ENCODE measurements at places on chromosomes 2 and 18. TPM values are rescaled to one million over a fixed set of nuclear protein-coding genes. Genes with fewer than 3 reads are reported as not detected.

PCGF1 gene
- 23.9 TPM for total RNA-seq

CD302 gene
- total RNA-seq, result 4.4 TPM

SLC38A11 gene
- total RNA-seq, result not detected

C2orf15 gene
- not detected for total RNA-seq

PFN4 gene
- total RNA-seq, result not detected

TM4SF20 gene
- total RNA-seq, result not detected

TNS1 gene
- total RNA-seq, result 17.6 TPM

NPAS2 gene
- 0.07 TPM for total RNA-seq

LCT gene
- not detected for total RNA-seq

DIS3L2 gene
- 17.2 TPM for total RNA-seq

INO80C gene
- 8.5 TPM for total RNA-seq

KIF5C gene
- total RNA-seq, result 0.13 TPM

PTRHD1 gene
- total RNA-seq, result 32.1 TPM

WNT10A gene
- total RNA-seq, result not detected

DAW1 gene
- 8.5 TPM for total RNA-seq

TFPI gene
- total RNA-seq, result 15.0 TPM

NETO1 gene
- total RNA-seq, result not detected

GPAT2 gene
- not detected for total RNA-seq

NRBP1 gene
- 154 TPM for total RNA-seq

ARL4C gene
- 0.91 TPM for total RNA-seq

IL1F10 gene
- not detected for total RNA-seq

PARD3B gene
- total RNA-seq, result 4.5 TPM

POTEE gene
- not detected for total RNA-seq

ANKAR gene
- total RNA-seq, result 3.9 TPM

UGT1A10 gene
- total RNA-seq, result 0.33 TPM

RNF125 gene
- total RNA-seq, result 0.05 TPM

PLEK gene
- not detected for total RNA-seq

CAVIN2 gene
- total RNA-seq, result 44.0 TPM

TEKT4 gene
- not detected for total RNA-seq

RNF152 gene
- 0.99 TPM for total RNA-seq

KIAA2012 gene
- total RNA-seq, result not detected

PAX8 gene
- 0.69 TPM for total RNA-seq

LRATD1 gene
- total RNA-seq, result not detected

KLHL41 gene
- not detected for total RNA-seq
